ENCODE measurements at places on chromosomes 12 and 14.

- DNase-seq, result no peak
Observed at GRCh38 chr14:90883782-90884181, 67.6 kb upstream of the TTC7B start.

DNA sequence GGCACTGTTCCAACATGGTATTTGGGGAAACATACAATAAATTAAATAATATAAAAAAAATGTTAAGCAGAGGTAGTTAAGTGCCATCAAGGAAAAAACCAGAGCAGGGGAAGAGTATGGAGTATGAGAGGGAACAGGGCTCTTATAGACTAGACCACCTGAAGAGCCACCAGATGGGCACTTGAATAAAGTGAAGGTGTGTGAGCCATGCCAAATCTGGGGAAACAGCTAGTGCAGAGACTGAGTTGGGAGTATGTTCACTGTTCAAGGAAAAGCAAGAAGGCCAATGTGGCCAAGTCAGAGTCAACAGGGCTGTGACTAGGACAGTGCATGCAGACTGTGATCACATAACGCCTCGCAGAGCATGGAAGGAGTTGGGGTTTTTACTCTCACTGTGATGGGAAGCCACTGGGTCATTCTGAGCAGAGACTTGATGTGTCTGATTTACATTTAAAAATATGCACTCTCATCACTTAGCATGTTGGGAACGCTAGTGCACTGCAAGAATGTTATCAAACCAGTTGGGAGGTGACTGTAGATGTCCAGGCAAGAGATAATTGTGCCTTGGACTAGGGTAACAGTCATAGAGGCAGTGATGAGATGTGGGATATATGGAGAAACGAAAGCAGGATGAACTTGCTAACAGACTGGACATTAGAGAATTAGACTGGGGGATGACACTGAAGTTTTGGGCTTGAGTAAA is 25.6 kb downstream of the NDUFA12 start:
- no peak for DNase-seq

DNA sequence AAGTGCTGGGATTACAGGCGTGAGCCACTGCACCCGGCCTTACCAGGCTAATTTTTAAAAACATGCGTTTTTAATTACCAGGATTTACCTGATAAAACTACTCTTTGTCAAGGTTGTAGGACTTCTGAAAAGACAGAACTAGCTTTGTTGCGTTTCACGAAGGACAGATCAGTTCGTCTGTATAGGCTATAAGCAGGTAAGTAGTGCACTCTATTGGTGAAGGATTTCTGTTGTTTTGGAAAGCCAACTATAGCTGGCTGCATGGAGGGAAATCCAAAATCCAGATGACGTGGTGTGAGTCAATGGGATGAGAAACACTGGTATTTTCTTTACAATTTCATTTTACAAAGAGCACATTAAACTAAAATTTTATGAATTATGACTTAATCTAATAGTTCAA is 14.6 kb downstream of the GNPNAT1 start:
- DNase-seq, result no peak

DNA sequence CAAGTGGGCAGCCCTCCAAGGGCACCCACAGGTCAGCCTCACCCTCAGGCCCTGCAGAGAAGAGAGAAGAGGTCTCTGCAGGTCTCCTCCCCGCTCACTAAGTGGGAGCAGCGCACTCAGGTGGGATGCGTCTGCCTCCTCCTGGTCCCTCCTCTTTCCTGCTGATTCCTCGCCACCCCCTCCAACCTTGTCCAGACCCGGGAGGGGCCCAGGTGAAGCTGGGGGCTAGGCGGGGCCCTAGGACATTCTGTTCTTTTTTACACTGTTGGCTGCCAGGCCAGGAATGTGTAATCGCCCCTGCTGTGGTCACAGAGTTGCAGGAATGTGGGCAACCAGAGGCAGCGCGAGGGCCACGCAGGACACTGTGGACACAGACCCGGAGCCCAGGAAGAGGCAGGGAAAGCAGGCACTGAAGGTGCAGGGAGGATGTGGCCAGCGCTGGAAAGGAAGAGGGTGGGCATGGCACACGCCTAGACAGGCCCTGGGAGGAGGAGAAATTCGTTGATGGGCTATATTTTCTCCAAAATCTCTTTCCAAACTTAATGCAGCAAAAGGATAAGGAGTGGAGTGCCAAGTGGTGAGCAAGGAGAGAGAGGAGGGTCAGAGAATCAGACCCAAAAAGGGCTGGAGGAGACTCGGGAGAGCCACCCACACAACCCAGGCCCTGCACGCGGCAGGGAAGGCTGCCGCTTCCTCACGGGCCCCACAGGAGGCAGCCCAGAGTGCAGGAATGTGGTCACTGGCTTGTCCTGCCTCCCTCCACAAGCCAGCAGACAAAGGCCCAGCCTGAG is 911 bp upstream of the SCNN1A start:
- DNase-seq, result no peak

DNA sequence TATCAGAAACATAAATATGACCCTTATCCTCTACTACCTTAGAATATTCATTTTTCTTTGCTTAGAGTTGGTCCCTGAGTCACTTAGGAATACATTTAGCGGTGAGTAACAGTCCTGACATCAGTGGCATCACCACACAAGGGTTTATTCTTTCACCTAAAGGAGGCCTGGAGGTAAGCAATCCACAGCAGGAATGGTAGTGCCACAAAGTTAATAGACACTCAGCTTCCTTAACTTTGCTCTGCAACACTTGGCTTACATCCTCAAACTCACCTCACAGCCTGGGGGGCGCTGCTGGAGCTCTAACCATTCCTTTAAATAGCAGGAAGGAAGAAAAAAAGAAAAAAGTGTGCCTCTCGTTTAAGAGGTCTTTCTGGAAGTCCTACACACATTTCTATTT is 29.1 kb downstream of the BBOF1 start:
- no peak for DNase-seq

DNA sequence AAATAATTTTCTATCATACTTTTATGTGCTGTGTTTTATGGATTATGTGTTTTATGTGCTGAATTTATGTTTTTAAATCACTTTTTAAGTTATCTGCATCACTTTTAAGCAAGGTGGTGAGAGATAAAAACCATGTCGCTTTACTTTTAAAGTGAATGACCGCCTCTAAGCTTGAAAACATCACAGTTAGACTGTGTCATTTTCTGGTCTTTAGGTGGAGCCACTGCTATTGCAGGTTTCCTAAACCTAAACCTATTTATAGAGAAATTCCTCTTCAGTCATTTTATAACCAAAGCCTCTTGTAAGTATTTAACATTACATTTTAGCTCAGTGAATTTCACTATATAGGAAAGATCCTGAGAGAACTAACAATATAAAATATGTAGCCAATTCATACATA is 21.0 kb upstream of the MDM2 start:
- no peak for DNase-seq

GRCh38 chr12:22406627-22407026 is 72.1 kb upstream of the ST8SIA1 start:
- no peak for DNase-seq

DNA sequence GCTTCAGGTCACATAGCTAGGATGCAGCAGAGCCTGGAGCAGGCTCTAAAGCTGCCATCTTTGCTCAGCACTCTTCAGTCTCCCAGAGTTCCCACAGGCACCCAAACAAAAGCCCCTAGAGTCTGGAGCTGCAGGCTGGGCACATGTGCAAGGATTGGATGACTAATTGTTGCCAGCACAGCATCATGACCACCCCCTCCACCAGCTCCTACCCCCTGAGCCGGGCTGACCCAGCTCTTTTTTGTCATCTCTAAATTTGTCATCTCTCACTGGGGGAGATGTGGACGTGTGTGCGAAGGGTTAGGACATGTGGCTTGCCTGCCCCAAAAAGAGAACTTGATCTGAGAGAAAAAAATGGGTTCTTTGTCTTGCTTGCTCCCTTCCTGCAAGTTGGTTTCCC is 4.3 kb upstream of the MMP19 start:
- DNase-seq, result no peak

- DNase-seq, result no peak
Observed at GRCh38 chr14:75125617-75126016, 1.2 kb downstream of the NEK9 start.

DNA sequence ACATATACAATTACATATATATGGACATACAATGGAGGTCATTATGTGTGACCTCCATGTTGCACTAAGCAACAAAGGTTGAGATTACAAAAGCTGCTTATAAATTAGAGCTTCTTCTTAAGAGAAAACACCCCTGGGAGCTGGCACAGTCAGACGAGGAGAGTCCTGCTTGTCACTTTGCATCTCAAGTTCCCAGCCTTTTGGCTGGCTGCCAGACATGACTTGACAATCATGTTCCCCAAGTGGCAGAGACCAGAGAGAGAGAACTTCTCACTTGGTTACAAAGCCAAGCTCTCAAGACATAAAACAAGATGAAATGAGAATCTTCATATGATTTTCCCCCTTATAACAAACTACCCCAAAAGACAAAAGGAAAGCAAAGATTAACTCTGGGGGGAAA is 8.5 kb upstream of the SYNJ2BP start:
- DNase-seq, result no peak

- DNase-seq, result no peak
Observed at GRCh38 chr12:1696800-1697199, 5.9 kb downstream of the ADIPOR2 start.

DNA sequence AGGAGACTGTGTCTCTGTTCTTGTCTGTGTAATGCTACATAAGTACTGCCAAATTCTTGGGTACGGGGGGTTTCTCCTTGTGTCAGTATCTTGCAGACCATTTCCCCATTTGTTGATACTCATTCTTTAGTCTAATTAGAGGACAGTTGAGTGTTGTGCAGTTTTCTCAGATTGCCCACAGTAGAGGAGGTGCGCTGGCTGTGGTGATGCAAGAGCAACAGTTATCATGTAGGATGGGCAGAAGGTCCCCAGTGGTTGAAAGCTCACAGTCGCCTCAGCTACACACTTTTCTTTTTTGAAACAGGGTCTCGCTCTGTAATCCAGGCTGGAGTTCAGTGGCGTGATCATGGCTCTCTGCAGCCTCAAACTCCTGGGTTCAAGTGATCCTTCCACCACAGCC is 37.8 kb upstream of the ATP2A2 start:
- no peak for DNase-seq

Data from stimulated activated CD4-positive, alpha-beta T cell treated with anti-CD3 and anti-CD28 coated beads, Interleukin-2, amount 100 ng/mL, for 4 hours (primary cell).